ENCODE measurements at places on chromosomes 4 and X.
A peak's percentile ranks its signal among the peaks of the same experiment; 100 is the strongest.

- DNase-seq: no peak
These were observed 801.4 kb upstream of the GRID2 start for GRCh38 chr4:91502365-91502764.

DNA sequence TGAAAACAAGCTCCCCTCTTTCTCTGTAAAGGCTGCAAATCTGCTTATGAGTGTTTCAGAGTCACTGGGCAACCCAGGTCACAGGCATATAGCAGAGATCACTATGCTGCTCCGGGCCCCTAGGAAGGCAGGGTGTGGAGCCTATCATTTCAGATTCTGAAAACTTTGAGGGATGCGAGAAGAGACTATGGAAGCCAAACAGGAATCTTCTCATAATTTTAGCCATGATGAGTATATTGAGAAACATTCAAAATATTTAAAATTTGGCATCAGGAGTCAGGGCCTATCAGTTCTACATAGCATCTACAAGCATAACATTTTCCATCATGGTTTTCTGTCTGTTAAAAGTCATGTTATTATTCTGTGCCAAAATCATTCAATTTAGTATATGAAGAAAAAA is 61.7 kb upstream of the ATXN3L start:
- no peak for DNase-seq

DNA sequence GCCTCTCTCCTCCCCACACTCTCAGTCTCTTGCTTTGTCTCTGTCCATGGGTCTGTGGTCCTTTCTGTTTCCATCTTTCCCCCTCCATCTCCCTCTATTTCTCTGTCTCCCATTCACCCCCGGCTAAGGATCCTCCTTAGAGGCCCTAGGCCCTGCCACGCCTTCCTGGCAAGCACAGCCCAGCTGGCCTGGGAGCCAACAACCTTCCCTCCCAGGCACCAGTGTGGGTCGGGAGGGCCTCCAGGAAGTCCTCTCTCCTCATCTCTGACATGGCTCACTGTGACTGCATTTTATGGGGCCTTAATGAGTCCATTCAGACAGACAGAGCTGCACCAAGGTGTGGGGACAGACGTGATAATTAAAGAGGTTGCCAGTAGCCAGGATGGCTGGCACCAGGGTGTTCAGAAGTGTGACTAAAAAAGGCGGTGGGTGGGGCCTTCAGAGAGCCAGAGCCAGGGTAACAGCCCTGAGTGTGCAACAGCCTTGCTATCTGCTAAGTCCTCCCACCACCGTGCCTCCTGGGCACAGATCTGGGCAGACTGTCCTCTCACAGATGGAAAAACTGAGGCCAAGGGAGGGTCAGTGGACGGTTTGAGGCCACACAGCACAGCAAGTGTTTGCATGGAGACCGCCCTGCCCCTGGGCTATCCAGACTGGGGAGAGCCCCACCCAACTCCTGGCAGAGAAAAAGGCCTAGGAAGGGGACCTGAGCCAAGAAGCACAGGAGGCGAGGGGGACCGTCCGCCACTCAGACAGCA is 31.5 kb downstream of the BLOC1S4 start:
- no peak for DNase-seq

DNA sequence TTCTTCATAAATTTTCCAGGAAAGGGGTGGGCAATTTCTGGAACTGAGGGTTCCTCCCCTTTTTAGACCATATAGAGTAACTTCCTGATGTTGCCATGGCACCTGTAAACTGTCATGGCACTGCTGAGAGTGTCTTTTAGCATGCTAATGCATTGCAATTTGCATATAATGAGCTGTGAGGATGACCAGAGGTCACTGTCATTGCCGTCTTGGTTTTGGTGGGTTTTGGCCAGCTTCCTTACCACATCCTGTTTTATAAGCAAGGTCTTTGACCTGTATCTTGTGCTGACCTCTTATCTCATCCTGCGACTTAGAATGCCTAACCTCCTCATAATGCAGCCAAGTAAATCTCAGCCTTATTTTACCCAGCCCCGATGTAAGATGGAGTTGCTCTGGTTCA is 577.8 kb downstream of the NLGN4X start:
- no peak for DNase-seq

- DNase-seq: no peak
These were observed 168.7 kb downstream of the ANTXR2 start for GRCh38 chr4:79904331-79904730.

DNA sequence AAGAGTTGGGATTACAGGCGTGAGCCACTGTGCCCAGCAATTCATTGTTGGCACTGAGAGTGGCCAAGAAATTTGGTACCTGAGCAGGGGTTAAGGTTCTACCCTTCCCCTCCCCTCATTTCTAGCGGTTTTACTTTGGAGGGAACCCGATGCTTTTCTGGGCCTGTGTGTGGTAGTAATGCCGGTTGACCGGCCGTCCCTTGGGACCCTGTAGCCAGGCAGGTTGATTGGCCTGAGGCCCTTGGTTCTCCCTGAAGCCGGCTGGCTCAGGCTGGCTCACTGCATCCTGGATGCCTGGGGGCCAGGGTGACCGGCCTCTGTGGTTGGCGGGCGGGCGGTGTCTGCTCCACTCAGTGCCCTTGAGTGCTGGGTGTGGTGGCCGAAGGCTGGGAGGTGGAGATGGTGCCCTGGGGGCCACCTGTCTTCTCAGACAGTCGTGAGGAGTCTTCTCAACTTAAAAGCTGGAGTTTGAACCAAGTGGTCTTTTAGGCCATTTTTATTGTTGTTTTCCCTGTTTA is 45.6 kb downstream of the RGS12 start:
- DNase-seq: no peak

DNA sequence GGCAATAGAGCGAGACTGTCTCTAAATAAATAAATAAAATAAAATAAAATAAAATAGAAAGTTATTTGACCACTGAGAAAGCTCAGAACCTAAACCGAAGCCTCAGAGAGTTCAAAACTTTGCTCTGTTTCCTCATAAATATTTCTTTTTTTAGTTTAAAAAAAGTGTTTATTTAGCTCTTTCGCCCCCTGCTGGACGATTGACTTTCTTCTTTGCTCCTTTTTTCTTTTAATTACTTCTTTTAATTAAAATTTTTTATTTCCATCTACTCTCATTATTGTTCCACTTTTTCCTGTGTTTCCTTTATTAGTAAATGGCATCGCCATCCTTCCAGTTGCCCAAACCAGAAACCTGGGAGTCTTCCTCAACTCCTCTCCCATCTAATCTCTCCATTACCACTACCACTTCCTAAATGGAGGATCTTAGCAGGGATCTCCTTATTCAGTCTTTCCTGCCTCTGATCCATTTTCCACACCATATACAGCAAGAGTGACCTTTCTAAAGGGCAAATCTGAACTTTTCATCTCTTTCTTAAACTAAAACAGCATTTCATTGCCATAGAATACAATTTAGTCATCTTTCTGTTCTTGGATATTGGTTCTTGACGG is 728 bp upstream of the IL13RA2 start:
- no peak for DNase-seq

DNA sequence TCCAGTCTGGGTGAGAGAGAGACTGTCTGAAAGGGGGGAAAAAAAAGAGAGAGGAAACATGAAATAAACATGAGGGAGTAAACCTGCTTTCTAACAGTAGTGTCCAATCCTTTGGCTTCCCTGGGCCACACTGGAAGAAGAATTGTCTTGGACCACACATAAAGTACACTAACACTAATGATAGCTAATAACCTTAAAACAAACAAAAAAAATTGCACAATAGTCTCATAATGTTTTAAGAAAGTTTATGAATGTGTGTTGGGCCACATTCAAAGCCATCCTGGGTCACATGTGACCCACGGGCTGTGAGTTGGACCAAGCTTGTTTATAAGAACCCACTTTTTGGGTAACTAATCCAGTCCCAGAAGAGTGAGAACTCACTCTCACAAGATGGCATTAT is 30.3 kb downstream of the PDS5A start:
- DNase-seq: no peak

DNA sequence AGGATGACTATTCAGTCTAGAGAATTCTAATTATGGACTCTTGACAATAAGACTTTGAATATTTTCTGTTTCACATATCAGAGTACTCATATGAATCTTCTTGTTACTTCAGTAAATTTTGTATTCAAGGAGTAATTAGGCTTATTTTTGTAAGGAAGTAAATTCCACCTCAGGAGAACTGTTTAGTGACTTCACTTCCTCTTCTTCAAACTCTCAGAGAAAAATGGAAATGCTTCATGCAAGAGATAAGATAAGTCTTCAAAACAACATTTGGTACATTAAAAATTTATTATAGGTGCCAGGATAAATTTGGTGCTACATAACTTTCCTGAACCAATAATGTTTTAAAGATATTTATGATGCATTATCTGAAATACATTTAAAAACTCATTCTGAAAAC is 1421.9 kb downstream of the PCDH7 start:
- DNase-seq: no peak

GRCh38 chrX:123308658-123309057 is 124.6 kb downstream of the GRIA3 start:
- DNase-seq: no peak

- no peak for DNase-seq
These were observed 177.7 kb downstream of the CRLF2 start for GRCh38 chrX:1034717-1035116.

- DNase-seq: no peak
These were observed 108.8 kb downstream of the MAGEC2 start for GRCh38 chrX:142096253-142096652.

GRCh38 chr4:38804654-38805295 is at the start of gene TLR1:
Gene TLR1 (minus strand): TSS chr4:38804791. CDS start chr4:38798831, 5,960 bp downstream.
- no peak for DNase-seq

DNA sequence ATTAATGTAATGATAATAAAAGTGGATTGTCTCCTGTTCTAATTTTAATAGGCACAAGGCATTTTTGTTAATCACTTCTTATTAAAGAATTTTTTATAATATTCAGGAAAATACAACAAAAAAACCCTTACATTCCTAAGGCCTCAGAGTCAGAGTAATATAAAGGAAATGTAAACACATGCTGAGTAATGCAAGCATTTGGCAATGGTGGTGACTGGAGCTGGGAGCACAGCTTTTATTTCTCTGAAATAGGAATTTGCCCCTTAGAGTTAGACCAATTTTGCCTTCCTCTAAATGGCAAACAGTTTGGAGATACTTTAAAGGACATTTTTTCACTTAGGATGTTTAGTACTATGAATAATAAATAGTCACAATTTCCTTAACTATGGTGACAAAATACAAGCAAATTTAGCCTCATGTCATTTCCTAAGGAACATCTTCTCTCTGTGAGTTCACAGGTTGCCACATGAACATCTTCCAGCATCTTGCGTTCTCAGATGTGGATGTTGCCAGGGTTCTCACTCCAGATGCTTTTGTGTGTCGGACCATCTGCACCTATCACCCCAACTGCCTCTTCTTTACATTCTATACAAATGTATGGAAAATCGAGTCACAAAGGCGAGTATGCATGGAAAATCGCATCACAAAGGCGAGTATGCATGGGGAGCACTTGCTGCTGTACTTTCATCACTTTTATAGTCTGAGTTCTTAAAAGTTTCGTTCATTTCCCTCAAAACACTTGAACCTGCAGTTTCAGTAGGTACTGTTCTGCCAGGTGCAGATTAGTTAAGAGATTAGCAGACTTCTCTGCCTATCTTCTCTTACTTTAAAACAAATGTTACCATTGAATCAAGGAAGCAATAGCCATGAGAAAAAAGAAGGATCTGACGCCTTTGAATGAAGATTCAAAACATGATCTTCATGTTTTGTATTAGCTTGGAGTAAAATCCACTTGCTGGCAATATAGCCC is 15.9 kb upstream of the F11 start:
- no peak for DNase-seq

GRCh38 chr4:6688879-6689505 is 4.7 kb upstream of the S100P start:
- peak; percentile 57 for DNase-seq

GRCh38 chr4:6663596-6664393 is 23.3 kb downstream of the MRFAP1 start:
- no peak for DNase-seq

DNA sequence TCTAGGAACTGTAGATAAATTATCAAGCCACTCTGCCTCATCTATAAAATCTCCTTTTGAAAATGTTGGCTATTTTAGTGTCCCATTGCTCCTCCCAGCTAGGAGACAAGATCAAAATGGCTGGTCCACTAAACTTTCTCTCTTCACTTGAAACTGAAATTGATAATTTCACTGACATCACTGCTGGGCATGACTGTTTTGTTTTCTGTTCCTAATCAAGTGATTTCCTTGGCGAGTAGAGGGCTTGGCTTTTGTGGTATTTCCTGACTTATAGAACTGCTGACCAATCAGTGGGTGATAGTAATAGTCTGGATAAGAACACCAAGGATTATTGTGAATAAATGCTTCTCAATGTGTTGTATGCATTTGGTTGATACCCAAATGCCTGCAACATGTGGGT is 2152.9 kb downstream of the ARAP2 start:
- no peak for DNase-seq

DNA sequence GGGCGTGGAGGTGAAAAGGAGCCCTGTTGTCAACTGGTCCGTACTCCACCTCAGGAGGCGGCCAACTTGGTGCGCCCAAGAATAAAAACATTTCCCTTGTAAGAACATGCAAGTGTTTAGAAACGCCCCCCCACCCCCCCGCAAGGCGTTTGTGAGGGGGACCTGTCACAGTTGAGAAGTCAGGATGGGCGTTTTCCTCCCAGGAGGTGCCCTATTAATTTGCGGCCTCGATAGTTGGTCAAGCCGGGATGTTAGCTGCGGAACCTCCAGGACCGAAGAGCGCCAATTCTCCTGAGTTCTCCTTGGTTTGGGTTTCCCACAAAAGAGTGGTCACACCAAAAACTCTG is 651 bp upstream of the SAP30 start:
- peak; percentile 21 for DNase-seq

- no peak for DNase-seq
These were observed 7.3 kb upstream of the MAGEE1 start for GRCh38 chrX:76420237-76420636.

DNA sequence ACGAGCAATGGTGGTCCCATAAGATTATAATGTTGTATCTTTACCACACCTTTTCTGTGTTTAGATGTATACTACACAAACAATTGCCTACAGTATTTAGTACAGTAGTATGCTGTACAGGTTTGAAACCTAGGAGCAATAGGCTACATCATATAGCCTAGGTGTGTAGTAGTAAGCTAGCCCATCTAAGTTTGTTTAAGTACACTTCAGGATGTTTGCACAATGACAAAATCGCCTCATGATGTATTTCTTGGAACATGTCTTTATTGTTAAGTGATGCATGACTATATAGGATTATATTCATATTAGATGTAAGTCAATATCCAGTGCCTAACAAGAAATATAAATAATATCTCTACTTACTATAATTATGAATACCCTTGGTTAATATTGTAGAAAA is 104.6 kb downstream of the SLC10A6 start:
- no peak for DNase-seq

DNA sequence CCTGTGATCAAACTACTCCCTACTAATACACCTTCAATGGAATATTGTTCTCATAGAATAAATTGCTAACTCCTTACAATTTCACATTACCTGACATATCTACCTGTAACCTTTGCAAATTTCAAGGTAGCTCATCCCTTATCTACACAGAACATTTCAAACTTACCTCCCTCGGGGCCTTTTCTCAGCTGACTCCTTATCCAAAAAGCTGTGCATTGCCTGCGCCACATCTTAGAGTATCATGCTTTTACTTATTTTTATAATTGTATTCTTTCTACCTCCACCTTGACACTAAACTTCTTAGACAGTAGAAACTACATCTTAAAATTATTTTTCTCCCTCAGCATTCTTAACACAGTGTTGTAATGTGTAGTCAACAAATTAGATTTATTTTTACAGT is 198.5 kb downstream of the FBXO8 start:
- no peak for DNase-seq

All from stimulated activated CD8-positive, alpha-beta memory T cell treated with anti-CD3 and anti-CD28 coated beads, Interleukin-7, amount 100 ng/mL, for 1 hour (primary cell).